ENCODE measurements at places on chromosomes 3 and 15.

- DNase-seq = no peak
Observed at GRCh38 chr3:71785532-71786216, 726 bp upstream of the PROK2 start.

DNA sequence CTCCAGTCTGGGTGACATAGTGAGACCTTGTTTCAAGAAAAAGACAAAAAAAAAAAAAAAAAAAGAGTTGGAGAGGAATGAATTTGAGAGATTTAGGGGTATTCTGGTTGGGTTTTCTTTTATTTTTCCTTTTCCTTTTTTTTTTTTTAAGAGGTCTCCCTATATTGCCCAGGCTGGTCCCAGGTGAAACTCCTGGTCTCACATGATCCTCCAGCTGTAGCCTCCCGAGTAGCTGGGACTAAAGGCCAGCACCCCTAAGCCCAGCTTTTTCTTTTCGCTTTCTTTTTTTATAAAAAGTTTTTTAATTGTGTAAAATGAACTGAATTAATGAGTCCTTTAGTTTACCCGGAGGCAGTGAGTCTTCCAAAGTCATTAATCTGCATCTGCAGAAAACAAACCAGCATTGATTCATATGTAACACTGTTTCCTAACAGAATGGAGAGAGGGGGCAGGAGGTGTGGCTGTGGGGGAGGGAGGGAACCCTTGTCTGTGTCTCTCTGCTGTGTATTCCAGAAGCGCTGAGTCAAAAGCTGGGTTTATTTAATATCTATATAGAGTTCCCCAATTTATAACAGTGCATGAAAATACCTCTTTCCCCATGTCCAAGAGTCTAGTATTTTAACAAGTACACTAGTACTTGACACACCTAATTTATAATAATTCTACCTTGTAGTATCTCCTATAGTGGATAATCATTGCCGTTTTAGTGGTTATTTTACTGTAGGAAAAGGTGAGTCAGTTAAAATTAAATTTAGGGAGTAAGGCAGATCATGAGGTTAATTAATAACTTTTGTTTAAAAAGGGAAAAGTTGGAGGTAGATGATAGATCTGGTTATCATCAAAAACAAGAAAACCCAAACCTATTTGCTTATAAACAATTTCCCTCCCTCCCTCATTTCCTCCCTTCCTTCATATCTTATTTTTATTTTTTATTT lies 2.6 kb upstream of the DPPA4 start:
- DNase-seq = no peak

- DNase-seq = no peak
Observed at GRCh38 chr3:112647122-112647521, 6.2 kb upstream of the CCDC80 start.

GRCh38 chr15:25426896-25427610 lies 11.8 kb downstream of the UBE3A start:
- no peak for DNase-seq

- no peak for DNase-seq
Observed at GRCh38 chr3:138497851-138498250, 63.4 kb downstream of the ESYT3 start.

GRCh38 chr15:90680371-90680935 lies 36.7 kb upstream of the BLM start:
- DNase-seq = no peak

GRCh38 chr3:112078125-112079083 lies 7.8 kb upstream of the C3orf52 start:
- no peak for DNase-seq

DNA sequence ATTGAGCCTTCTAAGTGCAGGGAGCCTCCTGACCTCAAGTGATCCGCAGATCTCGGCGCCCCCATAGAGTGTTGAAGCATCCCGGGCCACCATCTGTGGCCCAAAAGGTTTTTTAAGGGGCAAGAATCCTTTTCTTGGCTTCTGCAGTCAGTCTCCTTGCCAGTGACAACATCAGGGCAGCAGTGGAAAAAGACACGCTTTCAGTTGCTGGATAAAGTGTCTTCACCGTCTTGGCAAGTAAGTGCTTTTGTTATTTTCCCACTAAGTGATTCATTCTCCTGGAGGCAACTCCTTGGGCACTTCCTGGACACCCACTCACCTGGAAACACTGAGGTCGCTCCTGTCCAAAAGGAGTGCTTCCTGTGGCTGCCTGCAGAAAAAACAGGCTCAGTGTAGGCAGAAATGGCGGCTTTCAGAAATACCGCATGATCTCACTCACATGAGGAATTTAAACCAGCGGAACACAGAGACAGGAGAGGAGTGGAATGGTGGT lies 71.7 kb upstream of the ABHD2 start:
- DNase-seq = no peak

- no peak for DNase-seq
Observed at GRCh38 chr15:93298901-93299300, 209.9 kb upstream of the RGMA start.

- DNase-seq = no peak
Observed at GRCh38 chr3:195160908-195161434, 110.0 kb downstream of the XXYLT1 start.

GRCh38 chr15:95923792-95924191 lies 406.7 kb upstream of the NR2F2 start:
- no peak for DNase-seq

DNA sequence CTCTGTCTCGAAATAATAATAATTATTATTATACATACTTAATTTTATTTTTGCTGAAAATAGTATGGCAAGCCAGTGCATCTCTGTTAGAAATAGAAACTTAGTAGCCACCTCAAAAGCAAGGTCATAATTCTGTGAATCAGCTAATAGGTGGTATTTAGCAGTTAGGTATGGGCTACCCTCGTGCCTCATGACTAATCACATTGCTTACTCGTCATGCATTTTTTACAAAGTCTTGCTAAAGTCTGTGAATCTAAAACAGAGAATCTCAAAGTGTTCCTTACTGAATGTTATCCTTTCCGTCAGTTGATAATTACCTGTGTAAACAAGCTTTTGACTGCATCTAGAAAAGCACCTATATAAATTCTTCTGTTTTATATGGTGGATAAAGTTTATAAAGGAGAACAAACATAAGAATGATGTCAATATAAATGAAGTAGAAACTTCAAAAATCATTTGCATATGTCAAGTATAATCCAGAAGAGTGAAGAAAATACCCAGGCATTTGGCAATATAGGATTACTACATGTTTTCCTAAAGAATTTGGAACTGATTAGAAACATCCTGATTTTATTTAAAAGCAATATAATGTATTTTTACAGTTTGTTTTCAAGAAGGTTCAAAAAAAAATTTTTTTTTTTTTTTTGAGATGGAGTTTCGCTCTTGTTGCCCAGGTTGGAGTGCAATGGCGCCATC lies 6.2 kb downstream of the PPARG start:
- no peak for DNase-seq

All from C1 segment of cervical spinal cord (tissue), 14 donors.